T-helper 2 cell treated with Interferon-gamma antibody and Interleukin-4, amounts not matched to agents 5 μg/mL and 100 μg/mL, for 36 hours (primary cell): ENCODE measurements at places on chromosomes 13 and 19.

DNA sequence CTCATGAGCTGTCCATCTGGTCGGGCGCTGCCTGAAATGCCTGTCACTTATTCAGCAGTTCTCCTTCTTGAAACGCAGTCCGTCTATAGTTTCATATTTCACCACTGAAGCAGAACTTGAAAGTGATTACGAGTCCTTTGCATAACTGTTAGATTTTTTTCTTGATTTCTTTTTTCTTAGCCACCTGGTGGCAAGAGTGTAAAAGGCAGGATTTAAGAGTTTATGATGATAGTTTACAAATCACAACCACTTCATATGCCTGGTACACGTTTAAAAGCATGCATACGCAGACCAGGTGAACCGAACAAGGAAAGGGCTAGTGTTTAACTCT lies 45.8 kb downstream of the GGACT start:
- DNase-seq: no peak

DNA sequence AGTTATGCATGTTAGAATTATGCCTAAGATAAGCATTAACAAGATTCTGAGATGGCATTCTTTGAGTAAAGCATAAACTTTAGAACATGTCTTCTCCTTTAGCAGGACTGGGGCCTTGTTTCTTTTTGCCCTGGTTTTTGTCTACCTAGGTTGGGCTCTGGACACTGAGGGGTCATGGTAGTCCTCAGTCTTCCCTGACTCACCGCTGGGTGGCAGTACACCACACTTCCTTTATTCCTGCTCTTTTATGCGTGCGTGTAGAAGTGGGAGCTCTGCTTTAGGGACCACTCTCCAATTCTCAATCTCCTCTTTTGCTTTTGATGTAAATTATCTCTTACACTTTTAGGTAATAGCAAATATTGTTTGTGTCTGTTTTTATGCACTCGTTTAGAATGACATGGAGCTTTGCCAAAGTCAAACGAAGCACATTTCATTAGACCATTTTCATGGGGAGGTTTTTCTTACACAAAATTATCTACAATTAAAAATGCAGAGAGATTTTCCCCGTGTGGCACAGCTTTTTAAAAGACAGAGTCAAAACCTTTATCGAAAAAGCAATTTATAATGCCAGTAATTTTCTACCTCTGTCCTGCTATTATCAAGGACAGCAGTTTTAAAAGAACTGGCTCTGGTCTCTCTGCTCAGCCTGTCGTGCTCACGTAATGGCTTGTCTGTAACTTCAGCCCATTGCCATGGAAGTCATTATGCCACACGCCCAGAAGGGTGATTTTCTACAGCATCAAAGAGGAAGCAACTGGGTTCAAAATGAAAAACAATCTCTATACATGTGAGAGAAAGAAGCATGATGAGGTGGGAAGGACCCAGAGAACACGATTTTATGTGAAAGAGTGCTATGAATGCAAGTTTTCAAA lies 413.9 kb downstream of the COG6 start:
- DNase-seq: peak; percentile 41

- no peak for DNase-seq
These were observed 437.6 kb downstream of the HS6ST3 start for GRCh38 chr13:96527497-96527896.

- DNase-seq: no peak
These were observed 119.7 kb downstream of the LHFPL6 start for GRCh38 chr13:39483326-39483725.

DNA sequence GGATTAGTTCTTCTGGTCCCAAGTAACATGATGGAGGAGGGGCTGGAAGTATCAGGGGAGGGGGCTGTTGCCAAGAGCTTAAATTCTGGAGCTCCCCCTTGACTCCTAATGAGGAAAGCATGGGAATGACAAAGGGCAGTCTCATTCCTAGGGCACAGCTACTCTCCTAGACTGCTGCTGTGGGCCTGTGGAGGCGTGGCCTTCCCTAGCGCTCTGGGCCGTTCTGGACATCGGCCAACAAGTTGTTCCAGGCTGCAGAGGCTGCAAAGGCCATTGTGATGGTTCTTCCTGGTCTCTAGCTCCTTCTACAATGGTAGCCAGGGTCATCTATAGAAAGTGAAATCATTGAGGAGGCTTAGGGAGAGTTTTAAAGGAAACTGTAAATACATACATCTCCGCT lies 916.6 kb downstream of the DIAPH3 start:
- no peak for DNase-seq

GRCh38 chr19:53224606-53225005 lies 30.1 kb downstream of the ZNF677 start:
- no peak for DNase-seq

DNA sequence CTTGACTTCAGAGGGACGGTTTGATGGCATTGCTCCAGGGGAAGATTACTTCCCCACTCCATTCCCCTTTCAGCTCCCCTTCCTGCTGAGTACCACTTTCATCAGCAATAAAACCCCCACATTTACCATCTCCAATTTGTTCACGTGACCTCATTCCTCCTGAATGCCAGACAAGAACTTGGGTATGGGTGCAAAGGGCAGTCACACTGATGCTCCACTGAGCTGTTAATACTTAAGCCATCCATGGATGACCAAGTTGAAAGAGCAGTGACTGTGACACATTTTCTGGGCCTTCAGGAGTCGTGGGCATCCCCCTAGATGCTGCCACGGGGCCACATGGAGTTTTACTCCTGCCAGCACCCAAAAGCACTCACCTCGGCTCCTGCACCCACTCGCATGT lies 93.1 kb downstream of the STOML3 start:
- DNase-seq: no peak

- DNase-seq: no peak
These were observed 19.2 kb downstream of the AKAP8L start for GRCh38 chr19:15399635-15400034.

DNA sequence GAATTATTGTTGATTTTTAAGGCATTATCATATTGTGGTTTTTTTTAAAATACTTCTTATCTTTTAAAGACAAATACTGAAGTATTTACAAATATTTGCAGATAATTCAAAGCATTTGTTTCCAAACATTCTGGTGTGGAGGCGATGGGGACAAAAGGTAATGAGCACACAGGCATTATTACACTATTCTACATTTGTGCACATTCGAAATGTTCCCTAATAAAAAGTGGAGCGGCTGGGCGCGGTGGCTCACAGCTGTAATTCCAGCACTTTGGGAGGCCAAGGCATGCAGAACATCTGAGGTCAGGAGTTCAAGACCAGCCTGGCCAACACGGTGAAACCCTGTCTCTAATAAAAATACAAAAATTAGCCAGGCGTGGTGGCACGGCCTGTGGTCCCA lies 133.4 kb downstream of the FOXO1 start:
- no peak for DNase-seq

DNA sequence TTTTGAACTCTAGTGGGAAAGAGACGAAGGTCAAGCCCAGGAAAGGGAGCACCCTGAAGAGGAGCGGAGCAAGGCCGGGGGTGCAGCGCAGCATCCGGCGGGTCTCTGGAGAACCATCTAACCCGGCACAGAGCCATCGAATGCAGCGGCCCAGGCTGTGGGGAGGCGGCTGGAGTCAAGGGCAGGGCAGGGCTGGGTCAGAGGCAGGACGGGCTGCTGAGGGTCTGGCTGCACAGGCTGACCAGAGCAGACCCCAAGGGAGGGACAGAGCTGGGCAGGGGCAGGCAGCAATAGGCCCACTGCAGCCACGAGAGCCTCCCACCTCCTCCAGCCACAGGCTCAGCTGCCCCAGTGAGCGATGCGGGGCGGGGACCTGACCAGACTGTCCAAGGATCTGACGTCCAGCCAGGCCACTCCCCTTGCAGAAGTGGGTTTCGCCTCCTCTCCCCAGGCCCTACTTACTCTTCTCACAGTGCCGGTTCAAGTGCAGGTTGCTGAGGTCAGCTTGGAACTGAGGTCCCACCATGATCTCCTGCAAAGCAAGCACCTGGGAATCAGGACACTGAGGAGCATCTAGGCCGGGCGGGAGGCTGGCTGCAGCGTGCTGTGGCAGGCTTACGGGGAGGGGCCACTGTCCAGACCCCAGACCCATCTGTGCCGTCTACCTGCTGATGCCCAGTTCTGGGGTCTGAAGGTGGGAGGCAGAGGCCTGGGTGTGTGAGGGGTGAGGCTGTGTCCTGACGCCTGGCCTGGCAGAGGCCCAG lies 19.2 kb downstream of the MIER2 start:
- no peak for DNase-seq

GRCh38 chr13:39578821-39579291 lies 24.1 kb downstream of the LHFPL6 start:
- no peak for DNase-seq

- no peak for DNase-seq
These were observed 12.5 kb downstream of the UBXN6 start for GRCh38 chr19:4444765-4445741.

GRCh38 chr19:38228005-38228377 lies 4.0 kb upstream of the DPF1 start:
- no peak for DNase-seq

DNA sequence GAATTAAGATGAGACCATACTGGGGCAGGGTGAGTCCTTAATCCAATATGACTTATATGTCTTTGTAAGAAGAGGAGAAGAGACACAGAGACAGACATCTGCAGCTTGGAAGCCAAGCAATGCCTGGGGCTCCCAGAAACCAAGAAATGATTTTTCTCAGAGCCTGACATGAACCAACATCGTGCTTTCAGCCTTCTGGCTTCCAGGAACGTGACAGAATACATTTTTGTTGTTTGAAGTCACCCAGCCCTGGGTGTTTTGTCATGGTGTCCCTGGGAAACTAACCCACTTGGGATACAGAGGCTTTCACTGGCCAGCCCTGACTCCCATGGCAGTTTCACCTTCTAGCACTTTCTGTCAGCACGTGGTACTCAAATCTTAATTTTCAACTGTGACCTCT lies 95.3 kb upstream of the SLC10A2 start:
- DNase-seq: no peak

DNA sequence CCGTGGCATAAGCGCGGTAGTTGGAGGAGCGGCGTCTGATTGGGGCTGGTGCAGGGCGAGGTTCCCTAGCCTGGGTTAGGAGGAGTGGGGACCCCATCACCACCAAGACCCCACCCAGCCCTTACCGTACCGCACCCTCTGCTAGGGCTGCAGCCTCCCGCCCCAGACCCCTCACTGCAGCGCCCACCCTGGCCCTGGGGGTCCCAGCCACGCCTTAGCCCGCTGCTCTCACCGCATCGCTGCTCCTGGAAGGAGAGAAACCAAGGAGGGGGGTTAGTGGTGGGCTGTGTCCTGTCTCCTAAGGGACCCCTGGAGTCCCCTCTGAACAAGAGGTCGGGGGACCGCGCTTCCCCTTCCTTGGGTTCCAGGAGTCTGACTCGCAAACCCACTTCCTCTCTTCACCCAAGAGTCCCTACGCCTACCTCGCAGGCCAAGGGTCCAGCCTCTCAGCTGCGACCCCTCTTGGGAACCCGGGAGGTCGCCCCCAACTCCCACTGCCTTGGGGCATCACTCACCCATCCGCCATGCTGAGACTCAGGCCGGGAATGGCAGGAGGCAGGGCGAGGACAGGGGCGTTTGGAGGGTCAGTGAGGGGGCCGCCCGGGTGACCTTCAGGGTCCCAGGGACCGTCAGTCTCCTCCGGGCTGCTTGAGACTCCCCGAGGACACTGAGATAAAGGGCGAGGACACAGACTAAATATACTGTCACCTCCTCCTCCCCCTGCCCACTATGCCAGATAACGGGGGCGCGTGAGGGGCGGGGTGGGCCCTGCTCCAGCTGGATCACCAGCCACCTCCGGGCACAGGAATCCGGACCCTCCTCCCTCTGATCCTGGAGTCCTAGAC lies at the start of gene TNNI3:
Gene TNNI3, minus strand, starts transcription at position 669 of the 845 bp plus-strand sequence. Its CDS starts 143 bp downstream, at position 526.
- no peak for DNase-seq

- no peak for DNase-seq
These were observed 154.1 kb downstream of the PTPRS start for GRCh38 chr19:5186293-5187050.

GRCh38 chr19:3075605-3076431 lies 13.5 kb upstream of the TLE5 start:
- DNase-seq: peak; percentile 49

- DNase-seq: no peak
These were observed 8.3 kb downstream of the LSR start for GRCh38 chr19:35257113-35257461.

DNA sequence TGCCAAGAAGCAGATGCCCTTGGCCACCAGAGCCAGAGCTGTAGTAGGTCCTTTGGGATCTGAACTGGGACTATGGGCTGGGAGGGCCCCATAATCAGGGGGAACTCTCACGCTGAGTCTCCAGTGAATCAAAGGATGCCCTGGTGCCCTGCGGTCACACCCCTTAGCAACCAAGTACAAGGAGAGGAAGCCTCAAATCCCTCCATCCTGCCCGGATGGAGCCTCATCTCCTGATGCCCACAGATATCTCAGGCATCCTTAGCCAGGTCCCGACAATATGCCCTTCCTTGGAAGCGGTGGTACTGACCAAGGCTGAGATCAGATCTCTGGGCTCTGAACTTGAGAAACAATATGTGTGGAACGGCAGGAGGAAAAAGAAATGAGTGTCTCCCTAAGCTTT lies 1.7 kb downstream of the PLEKHA4 start:
- DNase-seq: no peak

GRCh38 chr13:28329395-28330158 lies 165.4 kb downstream of the FLT1 start:
- no peak for DNase-seq

GRCh38 chr13:48804821-48805601 lies 151.3 kb downstream of the CYSLTR2 start:
- peak; percentile 18 for DNase-seq

- no peak for DNase-seq
These were observed 12.0 kb downstream of the TMTC4 start for GRCh38 chr13:100662468-100663211.

- no peak for DNase-seq
These were observed 26.9 kb downstream of the NOTCH3 start for GRCh38 chr19:15173746-15174404.

DNA sequence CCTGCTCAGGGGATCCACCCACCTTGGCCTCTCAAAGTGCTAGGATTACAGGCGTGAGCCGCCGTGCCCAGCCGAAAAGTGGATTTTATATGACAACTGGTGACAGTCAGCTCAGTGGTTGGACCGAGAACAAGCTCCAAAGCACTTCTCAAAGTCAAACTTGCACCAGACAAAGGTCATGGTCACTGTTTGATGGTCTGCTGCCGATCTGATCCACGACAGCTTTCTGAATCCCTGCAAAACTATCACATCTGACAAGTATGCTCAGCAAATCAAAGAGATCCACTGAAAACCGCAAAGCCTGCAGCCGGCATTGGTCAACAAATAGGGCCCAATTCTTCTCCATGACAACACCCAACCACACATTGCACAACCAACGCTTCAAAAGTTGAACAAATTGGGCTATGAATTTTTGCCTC lies 21.6 kb upstream of the NAA16 start:
- DNase-seq: no peak

DNA sequence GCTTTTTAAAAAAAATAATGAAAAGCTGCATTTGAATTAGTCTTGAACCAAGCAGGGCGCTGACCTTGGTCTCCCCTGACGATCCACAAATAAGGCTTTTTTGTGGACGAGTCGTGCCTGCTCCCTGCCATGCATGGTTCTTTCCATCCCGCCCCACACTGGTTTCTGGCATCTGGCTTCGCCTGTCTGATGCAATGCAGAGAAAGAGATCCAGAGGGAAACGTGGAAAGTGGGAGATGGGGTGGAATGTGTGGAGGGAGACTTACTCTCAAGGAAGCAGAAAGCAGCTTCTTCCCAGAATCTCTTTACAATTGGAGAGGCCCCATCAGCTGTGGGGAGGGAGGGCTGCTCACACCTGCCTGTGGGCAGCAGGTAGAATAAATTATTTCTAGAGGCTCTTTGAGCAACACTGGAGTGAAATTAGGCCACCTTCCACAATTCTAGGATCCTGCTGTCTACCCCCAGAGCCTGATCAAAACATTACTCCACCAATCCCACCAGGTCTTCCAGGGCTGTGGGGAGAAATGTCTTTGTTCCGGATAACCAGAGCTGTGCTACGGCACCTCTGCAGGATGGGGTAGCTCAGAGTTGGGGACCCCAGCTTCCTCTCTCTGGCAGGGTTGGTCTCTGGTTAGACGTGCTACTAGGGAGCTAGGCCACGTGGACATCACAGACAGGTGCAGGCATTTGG lies 183.5 kb downstream of the UQCRFS1 start:
- no peak for DNase-seq
